ENCODE measurements at places on chromosomes 6 and 20.

DNA sequence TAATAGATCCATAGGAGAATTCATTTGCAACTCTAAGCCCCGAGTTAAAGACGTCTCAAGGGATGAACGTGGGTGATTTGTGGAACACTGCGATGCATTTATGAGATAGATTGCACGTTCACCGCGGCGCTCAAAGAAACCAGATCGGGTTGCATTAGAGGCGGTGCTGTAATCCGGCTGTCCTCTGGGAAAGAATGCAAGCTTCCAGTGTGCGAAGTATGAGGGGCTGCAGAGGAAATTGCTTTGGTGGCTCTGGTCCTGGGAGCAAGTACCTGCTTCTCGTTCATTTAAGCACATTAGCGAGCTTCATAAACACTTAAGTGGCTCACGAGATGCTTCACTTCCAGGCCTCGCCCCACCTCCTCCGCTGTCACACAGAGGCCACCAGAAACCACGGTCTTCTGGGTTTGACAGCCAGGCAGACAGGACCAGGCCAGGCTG lies 182.3 kb downstream of the CDH4 start:
- no peak for DNase-seq

- no peak for DNase-seq
These were observed 317.8 kb downstream of the CDH4 start for GRCh38 chr20:61569825-61570224.

GRCh38 chr6:130931683-130932082 lies 104.5 kb downstream of the SMLR1 start:
- no peak for DNase-seq

- no peak for DNase-seq
These were observed 170.4 kb downstream of the HTR1B start for GRCh38 chr6:77292564-77293546.

All from NCI-H1436 (cell line).